ENCODE measurements at places on chromosomes 3 and 15.

- no peak for DNase-seq
Observed at GRCh38 chr15:45091576-45091975, 22.4 kb downstream of the DUOX2 start.

DNA sequence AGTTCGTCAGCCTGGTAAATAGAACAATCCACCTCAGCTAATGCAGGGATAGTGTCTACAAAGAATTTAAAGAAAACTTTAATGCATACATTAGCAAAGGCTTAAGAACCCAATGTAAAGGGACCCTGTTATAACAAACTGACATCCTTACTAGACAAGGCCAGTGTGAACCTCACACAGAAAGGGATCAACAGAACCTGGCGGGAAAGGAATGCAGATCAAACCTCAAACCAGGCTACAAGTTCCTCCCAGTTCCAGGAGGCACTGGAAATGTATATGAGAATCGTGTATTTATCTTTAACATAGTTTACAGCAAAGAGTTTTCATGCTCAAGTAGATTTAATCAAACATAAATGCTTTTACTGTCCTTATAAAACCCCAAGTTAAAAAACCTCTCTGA is 37.6 kb upstream of the ATP11B start:
- DNase-seq, result no peak

GRCh38 chr3:103512595-103512994 is 1077.8 kb downstream of the ZPLD1 start:
- no peak for DNase-seq

DNA sequence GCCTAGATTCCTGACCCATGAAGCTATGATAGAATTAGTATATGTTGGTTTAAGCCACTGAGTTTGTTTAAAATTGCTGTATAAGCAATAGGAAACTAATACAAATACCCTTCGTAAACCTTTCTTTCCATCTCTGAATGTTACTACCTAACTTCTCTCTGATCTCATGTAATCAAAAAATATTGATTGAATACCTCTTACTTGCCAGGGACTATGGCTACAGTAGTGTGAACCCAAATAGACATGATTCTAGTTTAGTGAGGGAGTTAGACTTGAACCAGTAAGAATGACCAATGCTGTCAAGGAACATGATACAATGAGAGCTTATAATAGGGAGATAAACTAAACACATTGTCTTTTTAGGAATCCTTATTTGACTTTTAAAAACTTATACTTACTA is 19.4 kb downstream of the STT3B start:
- DNase-seq, result no peak

DNA sequence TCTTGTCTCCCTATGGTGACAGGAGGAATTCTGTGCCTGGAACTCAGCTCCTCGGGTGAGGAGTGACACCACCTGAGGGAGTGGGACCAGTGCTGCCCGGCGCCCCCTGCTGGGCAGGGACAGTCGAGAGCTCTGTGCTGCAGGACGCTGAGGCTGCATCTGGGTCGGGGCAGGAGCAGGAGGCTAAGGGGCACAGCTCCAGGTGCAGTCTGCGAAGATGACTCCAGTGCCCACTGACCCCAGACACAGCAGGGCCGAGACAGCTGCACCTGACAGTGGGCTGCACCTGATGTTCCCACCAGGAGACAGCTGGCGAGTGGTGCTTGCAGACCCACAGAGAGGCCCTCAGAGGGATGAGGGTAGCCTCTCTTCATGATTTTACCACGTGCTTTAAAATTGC is 152.9 kb downstream of the ATP10A start:
- peak; percentile 53 for DNase-seq

DNA sequence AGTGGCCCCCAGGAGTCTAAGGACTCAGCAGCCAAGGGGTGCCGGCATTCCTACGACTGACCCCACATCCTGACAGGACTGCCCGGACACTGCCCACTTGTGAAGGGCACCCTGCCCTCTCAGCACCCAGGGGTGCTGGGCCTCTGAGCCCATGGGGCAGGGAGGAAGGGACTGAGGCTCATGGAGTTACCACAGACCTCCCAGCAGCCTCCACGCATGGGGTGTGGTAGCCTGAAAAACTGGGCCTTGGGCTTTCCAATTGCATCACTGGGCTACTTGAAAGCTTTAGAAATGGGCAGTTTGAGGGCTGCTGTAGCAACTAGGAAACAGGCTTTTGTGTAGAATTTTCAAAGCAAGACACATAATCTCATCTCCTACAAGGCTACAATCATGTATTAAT is 13.2 kb downstream of the TKT start:
- DNase-seq, result no peak

DNA sequence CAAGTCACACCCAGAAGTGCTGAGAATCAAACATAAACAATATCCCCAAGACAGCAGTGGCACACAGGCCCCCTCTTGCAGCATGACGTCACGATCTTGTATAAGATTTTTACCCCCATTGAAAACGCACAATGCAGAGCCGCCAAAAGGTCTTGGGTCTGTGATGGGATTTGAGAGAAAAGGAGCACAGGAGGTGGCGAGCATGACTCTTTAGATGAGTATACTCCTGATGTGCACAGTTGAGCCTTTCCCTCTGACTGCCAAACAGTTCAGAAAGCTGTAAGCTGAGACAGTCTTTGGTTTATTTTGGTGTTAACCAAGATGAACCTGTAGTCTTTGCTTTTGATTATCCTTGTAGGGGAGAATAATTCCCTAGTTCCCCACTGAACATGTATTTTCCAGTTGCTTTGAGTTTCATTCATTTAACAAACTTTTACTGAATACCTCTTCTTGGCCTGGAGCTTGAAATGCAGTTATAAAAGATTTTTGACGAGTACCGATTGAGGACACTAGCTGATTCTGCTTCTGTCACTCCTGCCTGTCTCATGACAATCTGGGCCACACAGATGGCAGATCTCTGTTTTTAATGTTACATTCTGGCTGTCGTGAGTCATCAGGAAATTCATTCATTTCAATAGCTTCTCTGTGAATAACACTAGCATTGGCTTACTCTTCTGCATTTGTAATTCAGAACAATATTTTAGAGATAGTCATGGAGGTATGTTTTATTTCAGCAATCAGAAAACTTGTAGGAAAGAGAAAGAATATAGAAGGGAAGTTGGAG is 28.9 kb downstream of the CFAP91 start:
- DNase-seq, result no peak

- no peak for DNase-seq
Observed at GRCh38 chr3:67389176-67389575, 265.2 kb downstream of the SUCLG2 start.

DNA sequence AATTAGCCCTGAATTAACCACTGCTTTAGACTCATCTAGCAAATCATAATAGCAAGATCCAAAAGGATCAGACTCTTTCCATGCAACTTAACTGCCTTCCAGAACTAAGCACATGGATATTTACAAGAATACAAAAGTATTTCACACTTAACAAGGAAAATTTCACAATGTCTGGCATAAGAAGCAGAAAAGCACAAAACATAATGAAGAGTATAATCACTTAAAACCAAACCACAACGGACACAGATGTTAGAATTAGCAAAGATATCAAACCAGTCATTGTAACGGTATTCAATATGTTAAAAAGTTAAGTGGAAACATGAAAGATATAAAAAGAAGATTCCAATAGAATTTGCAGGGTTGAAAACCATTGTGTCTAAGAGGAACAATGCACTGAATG is 51.5 kb upstream of the COL6A6 start:
- DNase-seq, result no peak

DNA sequence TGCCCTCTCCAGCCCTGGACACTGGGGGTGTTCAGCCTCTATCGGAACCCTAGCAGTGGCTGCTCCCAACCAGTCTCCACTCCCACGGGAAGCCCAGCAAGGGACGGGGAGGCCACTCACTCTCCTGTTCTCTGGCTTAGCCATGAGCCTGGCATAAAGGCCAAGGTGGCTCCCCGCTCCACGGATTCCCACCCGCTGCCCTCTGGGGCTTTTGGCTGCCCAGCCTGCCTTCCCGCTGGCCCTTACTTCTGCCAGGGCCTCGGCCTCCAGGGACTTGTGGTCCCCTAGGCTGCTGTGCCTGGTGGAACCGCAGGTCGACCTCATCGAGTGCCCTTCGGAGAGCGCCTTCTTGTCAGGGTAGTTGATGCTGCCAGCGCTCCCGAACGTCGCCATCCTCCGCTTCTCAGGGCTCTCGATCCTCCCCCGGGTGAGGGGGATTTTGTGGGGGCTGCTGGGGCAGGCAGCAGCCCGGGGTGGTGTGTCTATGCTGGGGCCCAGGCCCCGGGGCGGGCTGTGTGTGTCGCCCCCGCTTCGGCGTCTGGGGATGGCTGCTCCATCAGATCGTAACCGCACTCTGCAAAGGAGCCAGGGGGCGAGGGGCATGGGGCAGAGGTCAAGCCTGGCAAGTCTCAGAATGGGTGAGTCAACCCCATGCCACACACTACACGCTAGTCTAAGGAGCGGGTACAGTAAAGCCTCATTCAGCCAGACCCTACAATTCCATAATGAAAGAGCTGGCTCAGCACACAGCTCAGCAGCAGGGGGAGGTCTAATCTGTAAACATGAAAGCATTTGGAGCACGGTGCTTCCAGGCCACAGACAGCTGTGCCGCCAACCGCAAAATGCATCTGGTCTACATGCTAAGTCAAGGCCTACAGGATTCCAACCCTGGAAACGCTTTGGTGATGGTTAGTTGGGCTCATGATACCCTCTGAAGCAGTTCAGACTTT is 27.3 kb upstream of the RAD18 start:
- no peak for DNase-seq

- no peak for DNase-seq
Observed at GRCh38 chr3:57889807-57890206, 118.4 kb upstream of the FLNB start.

DNA sequence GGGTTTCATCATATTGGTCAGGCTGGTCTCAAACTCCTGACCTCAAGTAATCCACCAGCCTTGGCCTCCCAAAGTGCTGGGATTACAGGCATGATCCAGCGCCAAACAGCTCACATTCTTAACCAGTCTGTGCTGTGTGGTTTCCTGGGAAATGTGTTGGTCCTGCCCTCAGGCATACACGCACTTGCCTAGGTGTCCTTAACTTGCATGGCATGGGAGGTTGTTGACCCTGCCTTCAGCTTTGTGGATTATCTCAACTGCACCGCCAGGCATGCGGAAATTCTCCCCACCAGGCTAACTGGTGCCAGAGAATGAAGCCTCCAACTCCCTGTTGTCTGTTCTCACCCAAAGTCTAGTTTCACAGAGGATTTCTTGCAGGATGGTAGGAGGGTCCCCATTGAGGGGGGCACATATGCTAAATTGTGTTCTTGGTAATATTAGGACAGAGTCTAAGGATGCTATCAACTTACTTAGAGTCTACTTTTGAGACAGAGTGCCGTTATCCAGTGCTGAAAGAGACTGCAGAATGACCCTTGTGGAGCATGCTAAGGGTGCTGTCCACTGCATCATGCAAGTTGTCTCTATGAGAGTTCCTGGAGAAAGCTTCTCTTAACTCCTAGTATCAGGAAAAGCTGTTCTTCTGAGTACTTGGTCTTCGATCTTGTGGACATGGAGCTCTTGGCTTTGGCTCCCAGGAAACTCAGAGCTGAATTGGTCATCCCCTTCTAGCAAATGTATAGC is 61.6 kb upstream of the EIF1B start:
- no peak for DNase-seq

- no peak for DNase-seq
Observed at GRCh38 chr15:67212684-67213367, 41.6 kb downstream of the AAGAB start.

DNA sequence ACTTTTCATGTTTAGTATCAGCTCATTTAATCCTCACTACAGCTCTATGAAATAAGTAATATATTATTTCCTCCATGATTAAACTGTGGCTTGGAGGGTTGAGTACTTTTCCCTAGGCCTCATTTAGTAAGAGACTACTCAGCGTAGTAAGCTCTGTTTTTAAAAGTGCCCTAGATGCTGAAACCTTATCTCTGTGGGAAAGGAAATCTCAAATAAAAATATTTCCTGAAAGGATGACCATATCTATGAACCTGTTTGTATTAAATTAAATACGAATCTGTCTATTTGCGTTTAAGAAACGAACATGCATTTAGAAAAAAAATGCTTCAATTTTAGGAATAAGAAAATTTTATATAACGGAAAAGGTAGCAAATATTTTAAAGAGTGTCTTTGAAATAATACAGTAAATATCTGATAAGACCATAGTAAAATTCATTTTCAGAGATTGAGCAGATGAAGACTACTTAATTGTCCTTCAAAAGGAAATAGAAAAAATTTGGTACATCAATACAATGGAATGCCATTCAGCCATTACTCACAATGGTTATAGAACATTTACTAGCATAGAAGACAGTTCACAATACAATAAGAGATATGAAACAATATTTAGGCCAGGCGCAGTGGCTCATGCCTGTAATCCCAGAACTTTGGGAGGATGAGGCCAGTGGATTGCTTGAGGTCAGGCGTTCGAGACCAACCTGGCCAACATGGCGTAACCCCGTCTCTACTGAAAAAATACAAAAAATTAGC is 56.2 kb downstream of the ATG7 start:
- DNase-seq, result no peak

GRCh38 chr15:69893863-69894262 is 203.9 kb downstream of the TLE3 start:
- DNase-seq, result no peak

DNA sequence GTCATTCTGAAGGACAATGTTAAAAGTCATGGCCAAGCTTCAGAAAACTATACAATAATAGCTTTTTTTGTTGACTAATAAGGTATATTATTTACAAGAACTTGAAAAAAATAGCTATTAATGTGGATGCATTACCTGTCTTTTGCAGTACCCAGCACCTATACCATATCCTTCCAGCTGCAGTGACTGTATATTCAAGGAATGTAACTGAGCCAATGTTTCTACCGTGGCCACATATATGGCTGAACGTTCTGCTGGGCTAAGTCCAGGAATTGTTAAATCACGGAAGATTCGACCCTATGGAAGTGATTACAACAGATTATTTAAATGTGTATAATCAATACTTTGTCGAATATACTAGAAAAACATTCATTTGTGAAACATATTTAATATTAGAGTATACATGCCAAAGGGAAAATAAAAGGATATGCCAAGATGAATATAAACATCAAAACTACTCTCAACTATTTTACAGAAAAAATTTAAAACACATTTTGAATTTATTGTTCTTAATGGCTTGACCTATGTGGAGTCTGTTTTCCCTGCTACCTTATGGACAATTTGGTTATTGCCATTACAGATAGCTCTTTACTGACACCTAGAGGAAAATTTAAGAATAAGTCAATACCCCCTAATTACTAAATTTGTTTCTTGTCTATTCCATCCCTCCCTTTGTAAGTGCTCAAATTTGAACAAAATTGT is 17.6 kb downstream of the ACAD11 start:
- DNase-seq, result no peak

- DNase-seq, result no peak
Observed at GRCh38 chr15:36605604-36606263, 26.3 kb downstream of the CDIN1 start.

DNA sequence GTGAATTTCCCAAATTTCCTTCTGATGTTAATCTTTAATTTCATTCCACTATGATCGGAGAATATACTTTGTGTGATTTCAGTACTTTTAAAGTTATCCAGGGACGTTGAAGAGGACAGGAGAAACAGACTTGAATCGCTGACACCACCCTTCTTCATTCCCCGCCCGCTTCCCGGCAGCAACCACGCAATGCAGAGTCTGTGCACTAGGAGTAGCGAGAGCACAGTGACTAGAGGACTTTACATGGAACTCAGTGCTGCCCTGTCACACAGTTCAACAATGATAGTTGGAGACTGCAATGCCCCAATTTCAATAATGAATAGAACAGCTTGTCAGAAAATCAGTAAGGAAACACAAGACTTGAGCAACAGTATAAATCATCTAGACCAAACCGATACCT is 73.9 kb downstream of the RNF13 start:
- DNase-seq, result no peak

Data from activated T-cell treated with anti-CD3 and anti-CD28 coated beads, Interleukin-2, amount 50 U/mL, for 1 hour (primary cell).